ENCODE measurements at places on chromosomes 7 and 10.
A peak's percentile ranks its signal among the peaks of the same experiment; 100 is the strongest.

GRCh38 chr10:133309100-133309719 lies 496 bp downstream of the ZNF511 start:
- peak; percentile 92 for DNase-seq

- DNase-seq, result no peak
These were observed 76.5 kb upstream of the ARID5B start for GRCh38 chr10:61825001-61825400.

GRCh38 chr10:116465546-116465945 lies 37.9 kb downstream of the PNLIPRP3 start:
- no peak for DNase-seq

DNA sequence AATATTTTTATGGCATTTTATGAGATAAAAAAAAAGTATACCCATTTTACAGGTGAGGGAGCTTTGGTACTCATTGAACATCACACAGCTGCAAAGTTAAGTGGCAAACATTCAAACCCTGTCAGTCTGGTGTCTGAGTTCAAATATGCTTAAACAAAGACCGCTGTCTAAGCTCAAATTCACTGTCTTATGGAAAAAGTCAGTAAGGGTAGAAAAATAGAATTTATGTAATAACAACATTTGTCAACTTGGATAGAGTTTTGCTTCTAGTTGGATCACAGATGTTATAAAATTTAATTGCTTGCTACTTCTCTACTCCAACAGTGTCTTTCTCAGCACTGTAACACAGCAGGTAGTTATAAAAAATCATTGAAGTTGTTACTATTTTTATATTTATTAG lies 161.7 kb upstream of the CSTF2T start:
- DNase-seq, result no peak

DNA sequence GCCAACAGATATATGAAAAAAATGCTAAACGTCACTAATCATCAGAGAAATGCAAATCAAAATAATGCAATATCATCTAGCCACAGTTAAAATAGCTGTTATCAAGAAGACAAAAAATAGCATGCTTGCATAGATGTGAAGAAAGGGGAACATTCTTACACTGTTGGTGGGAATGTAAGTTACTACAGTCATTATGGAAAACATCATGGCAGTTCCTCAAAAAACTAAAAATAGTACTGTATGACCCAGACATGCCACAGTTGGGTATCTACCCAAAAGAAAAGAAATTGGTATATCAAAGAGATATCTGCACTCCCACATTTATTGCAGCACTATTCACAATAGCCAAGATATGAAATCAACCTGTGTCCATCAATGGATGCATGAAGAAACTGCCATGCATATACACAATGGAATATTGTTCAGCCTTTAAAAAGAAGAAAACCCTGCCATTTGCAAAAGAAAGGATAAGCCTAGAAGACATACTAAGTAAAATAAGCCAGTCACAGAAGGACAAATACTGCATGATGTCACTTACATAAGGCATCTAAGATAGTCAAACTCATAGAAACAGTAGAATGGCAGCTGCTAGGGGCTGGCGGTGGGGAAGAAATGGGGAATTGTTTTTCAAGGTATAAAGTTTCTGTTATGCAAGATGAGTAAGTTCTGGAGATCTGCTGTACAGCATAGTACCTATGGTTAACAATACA lies 107.0 kb downstream of the PTPN20 start:
- DNase-seq, result no peak

GRCh38 chr10:100287756-100288155 lies 1.3 kb upstream of the BLOC1S2 start:
- no peak for DNase-seq

- peak; percentile 73 for DNase-seq
These were observed 86.5 kb upstream of the GRB10 start for GRCh38 chr7:50869108-50869725.

GRCh38 chr10:76769582-76769981 lies 868.0 kb downstream of the KCNMA1 start:
- no peak for DNase-seq

DNA sequence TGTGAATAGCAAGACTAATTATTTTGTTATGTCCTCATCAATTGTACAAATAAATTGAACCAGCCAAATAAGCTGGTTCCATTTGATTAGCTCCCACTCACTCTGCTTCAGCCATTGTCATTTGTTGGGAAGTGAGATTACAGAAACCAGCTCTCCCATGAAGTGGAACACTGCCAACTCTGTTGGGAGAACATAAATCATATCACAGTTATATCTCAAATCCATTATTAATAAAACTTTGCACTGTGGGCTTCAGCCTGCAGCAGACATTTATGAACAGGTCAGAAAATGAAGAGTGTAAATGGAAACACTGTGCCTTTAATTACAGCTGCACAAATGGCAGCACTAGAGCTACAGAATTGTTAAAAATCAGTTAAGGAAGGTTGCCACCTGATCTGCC lies 46.7 kb upstream of the TEX47 start:
- no peak for DNase-seq

- DNase-seq, result no peak
These were observed 312.7 kb upstream of the IGFBP3 start for GRCh38 chr7:46233585-46234329.

- peak; percentile 45 for DNase-seq
These were observed 14.7 kb upstream of the TMEM236 start for GRCh38 chr10:17737027-17737965.

DNA sequence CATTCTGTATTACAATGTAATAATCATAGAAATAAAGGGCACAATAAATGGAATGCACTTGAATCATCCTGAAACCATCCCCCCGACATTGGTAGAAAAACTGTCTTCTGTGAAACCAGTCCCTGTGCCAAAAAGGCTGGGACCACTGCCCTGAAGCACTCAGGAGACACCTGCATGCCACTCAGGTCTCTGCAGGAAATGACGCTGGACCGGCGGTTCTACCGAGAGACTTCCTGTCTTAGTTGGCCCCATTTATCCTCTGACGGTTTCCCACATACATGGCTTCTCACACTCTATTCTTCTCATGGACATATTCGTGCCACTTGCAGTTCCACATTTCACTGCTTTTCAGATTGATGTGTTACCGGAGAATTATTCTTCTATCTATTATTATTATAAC lies 617.5 kb downstream of the SDK1 start:
- DNase-seq, result no peak

- DNase-seq, result no peak
These were observed 38.5 kb downstream of the CAMK2B start for GRCh38 chr7:44286618-44287487.

- no peak for DNase-seq
These were observed 60.0 kb downstream of the PIK3AP1 start for GRCh38 chr10:96660297-96660696.

DNA sequence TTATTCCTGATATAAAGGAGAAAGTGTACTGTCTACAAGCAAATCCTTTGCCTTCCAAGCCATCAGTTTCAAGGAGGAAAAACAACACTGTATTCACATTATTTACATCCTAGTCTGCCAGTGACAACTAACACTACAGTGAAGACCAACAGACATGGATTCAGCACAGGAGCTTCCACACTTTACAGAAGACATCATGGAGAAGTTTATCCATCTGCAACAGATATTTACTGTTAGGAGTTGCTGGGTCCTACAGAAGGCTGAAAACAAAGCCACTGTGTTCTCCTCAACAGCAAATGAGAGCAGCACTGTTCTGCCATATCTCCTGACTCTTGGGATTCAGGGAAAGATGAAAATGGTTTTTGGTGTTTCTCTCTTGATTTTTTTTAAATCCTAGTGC lies 31.9 kb downstream of the NAPEPLD start:
- DNase-seq, result no peak

GRCh38 chr10:95408148-95408960 lies 117.6 kb upstream of the PDLIM1 start:
- no peak for DNase-seq

GRCh38 chr10:4016214-4016740 lies 231.3 kb upstream of the KLF6 start:
- no peak for DNase-seq

GRCh38 chr7:80601999-80602398 lies 36.4 kb upstream of the CD36 start:
- DNase-seq, result no peak

- no peak for DNase-seq
These were observed 23.5 kb downstream of the AFAP1L2 start for GRCh38 chr10:114380797-114381196.

- DNase-seq, result peak; percentile 75
These were observed 20.1 kb downstream of the LDB3 start for GRCh38 chr10:86688398-86688921.

- DNase-seq, result no peak
These were observed 49.2 kb downstream of the HERPUD2 start for GRCh38 chr7:35645691-35646090.

GRCh38 chr7:127123220-127123619 lies 129.5 kb downstream of the GRM8 start:
- no peak for DNase-seq

GRCh38 chr10:130440971-130441370 lies 304.8 kb downstream of the GLRX3 start:
- no peak for DNase-seq

GRCh38 chr10:95790982-95791381 lies 35.0 kb downstream of the ENTPD1 start:
- no peak for DNase-seq

- DNase-seq, result no peak
These were observed 129.9 kb upstream of the TNS3 start for GRCh38 chr7:47711776-47712175.

DNA sequence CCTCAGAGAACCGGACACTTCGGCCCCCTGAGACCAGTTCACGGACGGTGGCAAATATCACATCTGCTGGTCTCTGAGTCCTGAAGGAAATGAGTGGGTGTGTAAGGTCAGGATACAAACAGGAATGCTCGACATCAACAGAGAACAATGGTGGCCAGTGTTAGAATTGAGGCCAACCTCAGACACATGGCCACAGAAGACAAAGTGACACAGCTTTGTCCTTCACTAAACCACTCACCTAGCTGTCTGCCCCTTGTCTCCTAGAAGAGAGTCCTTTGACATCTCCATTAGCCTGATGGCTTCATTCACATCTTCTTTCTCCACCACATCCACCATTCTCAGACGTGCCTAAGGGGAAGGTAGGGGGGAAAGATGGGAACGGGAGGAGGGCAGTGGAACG lies 4.3 kb downstream of the COPS6 start:
- no peak for DNase-seq

- DNase-seq, result no peak
These were observed 30.3 kb downstream of the TRIM8 start for GRCh38 chr10:102674566-102674965.

GRCh38 chr7:108408296-108408991 lies 47.8 kb downstream of the NRCAM start:
- DNase-seq, result no peak

DNA sequence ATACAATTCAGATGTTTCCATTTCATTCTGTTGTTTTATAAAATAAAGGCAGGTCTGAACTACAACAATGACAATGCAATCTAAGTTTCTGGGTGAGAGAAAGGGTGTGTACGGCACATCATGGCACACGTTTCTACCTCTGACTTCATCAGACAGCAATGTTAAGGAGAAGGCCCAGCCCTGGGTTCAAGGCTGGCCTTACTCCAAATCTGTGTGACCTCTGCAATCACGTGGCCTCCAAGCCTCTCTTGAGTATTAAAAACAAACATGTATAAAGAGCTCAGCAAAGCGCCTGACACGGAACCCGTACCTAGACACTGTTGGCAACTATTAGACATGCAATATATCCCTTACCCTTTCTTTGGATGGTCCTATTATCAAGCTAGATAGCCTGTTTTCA lies 114.1 kb downstream of the LARP4B start:
- no peak for DNase-seq

DNA sequence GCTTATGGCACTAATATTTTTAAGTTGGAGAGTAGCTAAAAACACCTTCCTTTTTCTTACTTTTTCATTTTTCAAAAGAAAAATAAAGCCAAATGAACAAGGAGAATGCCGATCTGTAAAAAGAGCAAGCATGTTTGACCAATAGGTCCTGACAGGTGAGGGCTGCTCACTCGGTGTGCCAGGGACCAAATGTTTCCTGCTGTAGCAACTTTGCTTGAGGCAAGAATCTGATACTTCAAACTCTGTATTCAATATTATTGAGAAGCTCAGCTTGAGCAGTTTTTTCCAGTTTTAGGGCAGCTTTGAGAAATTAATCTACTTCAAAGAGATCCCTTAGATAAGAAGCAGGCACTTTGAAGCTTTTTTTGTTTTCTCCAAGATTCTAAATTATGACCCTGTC lies 298.1 kb downstream of the BICC1 start:
- DNase-seq, result no peak

- no peak for DNase-seq
These were observed 149.8 kb downstream of the PTPN20 start for GRCh38 chr10:47060993-47061500.

GRCh38 chr7:114468844-114469243 lies 54.2 kb downstream of the FOXP2 start:
- no peak for DNase-seq

DNA sequence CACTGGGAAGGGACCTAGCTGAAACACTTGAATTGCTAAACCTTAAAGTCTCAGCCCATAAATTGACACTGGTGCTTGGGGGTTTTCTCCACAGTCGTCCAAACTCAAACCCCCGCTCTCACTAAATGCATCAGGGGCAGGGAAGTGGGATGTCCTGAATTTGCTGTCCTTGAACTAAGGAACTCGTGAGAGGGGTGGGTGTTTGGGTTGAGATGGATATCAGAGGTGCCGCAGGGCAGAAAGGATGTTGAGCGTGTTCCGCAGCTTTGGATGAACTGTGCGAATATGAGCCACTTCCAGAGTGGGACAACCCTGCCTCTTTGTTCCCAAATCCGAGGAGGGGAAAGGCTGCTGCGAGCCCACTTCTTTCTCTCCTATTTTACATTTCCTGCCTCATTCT lies 90.3 kb upstream of the LYZL2 start:
- DNase-seq, result no peak

- no peak for DNase-seq
These were observed 218.3 kb downstream of the PTPRN2 start for GRCh38 chr7:158369290-158369689.

DNA sequence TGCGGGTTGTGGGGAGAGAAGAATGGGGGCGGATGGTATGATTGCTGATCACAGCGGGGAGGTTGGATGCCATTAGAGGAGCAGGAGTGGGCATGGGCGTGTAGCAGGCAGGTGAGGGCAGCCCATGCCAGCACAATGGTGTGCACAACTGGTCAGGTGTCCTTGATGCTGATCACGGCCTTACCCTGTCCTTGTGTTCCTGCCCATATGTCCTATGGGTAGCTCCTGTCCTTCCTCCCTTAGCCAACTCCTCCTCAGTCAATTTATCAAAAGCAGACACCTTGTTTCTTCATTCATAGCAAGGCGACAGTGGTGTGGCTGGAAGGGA lies 30.7 kb downstream of the WDR86 start:
- no peak for DNase-seq

DNA sequence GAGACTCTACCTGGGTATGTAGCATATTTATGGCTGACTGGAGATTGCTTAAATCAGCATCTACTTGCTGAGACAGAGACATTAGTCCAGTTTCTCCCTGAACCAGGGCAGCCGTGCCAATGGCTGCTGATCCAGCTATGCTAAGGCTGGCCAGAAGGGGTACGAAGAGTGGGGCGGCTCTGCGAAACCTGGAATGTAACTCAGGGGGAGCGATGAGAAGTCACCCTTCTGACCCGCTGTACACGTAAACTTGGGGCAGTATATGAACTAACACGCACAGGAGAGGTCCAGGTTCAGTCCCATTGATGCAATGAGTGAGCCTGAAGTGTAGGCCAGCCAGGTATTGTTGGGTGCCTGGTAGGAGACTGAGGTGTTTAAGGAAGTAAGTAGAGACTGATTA lies 73.7 kb downstream of the PRR15 start:
- DNase-seq, result no peak

All from iris pigment epithelial cell (primary cell).